ENCODE measurements at places on chromosomes 4 and X.

GRCh38 chr4:140829825-140830224 is 73.6 kb upstream of the TBC1D9 start:
- DNase-seq = no peak

GRCh38 chr4:183287677-183288076 is 32.4 kb downstream of the CLDN22 start:
- no peak for DNase-seq

GRCh38 chr4:185468999-185469398 is 2.5 kb downstream of the CCDC110 start:
- DNase-seq = no peak

DNA sequence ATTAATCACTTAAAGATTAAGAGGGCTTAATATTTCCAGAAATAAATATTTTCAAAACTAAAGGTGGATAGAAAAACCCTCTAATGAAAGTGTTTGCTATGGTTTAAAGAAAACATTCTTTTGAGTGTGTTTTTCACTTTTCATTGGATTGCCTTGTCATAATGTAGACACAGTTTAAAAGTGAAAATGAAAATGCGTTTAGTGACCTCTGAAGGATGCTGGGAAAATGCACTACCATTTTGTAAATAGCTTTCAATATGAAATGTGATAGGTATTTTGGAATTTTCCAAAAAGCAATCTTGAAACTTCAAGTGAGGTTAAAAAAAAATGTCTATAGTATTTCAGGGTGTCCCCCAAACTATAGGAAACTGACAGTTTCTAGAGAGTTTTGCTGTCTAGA is 642.2 kb downstream of the C4orf33 start:
- DNase-seq = no peak

Measured in T-helper 2 cell (primary cell).